Naive thymus-derived CD8-positive, alpha-beta T cell (primary cell): ENCODE measurements at places on chromosomes 7 and 10.

- DNase-seq: no peak
Measured at GRCh38 chr7:138924501-138925225, 56.5 kb downstream of the KIAA1549 start.

DNA sequence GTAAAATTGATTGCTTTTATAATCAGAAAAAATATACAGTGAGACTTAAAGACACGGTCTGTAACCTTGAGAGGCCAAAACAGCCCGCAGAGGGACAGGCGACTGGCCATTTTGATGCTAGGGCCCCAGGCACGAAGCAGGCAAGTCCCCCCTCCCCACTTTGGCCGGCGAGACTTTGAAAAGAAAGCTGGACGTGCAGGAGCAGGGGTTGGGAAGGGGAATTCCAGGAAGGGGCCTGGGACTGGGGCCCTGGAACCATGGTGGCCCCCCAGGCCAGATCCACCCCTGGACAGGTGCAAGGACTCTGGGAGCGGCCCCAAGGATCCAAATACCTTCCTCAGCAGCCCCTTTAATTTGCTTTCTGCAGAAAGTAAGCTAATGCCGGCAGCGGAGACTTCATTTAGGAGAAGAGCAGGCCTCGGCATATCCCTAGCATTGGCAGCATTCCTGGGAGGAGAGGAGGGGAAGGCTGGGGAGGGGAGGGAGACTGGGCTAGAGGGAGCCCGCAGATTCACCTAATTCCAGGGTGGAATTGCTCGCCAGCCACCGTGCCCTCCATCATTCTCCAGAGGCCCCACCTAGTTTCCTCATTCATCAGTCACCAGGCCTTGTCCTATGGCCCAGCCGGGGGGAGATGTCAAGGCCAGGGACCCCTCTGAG lies 24.9 kb upstream of the TNRC18 start:
- DNase-seq: no peak

- DNase-seq: no peak
Measured at GRCh38 chr7:124996778-124997177, 67.2 kb upstream of the POT1 start.

DNA sequence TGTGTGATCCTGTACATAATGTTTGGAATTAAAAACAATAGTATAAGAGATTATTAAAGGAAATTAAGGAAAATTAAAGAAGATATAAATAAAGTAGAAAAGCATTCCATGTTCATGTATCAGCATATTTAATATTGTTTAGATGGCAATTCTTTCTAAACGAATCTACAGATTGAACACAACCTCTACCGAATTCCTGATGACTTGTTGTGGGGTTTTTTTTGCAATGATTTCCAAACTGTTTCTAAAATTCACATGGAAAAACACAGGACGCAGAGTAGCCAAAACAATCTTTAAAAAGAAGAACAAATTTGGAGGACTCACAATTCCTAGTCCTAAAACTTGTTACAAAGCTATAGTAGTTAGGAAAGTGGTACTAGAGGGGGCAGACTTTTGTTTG lies 573.4 kb upstream of the IGFBP3 start:
- no peak for DNase-seq

DNA sequence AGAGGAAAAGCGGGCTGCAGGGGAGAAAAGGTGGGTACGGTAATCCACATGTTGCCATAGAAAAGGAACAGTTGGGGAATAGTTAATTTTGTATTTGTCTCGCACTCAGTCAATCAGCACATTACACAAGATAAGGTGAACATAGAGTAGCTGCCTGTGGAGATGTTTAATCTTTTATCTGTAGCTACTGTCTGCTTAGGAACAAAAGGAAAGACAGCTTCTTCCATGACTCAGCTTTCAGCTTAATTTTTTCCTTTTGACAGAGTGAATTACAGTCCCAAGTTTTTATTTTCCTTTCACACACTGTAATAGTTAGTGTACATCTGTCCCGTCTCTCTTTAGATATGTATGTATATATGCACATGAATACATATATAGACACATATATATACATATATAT lies 39.3 kb upstream of the PODXL start:
- no peak for DNase-seq

DNA sequence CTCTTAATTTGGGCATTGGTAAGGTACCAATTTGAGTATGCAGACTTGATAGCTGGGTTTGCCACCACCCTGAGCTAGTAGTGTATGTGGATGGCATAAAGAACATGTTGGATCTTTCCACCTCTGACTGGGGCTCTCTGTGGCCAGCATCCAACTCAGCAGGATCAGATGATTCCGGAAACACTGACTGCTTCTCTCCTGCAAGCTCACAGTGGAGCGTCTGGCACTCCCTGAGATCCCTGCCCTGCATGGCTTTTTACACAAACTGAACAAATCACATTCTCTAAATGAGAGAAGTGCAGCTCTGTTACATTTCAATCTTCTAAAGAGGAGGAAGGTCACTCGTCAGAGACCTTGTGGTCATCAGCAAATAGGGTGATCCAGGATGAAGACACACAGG lies 1057.5 kb downstream of the NRG3 start:
- no peak for DNase-seq

GRCh38 chr10:30062090-30062489 lies 2.7 kb upstream of the JCAD start:
- no peak for DNase-seq

- DNase-seq: no peak
Measured at GRCh38 chr10:74000892-74001669, 3.2 kb downstream of the VCL start.

DNA sequence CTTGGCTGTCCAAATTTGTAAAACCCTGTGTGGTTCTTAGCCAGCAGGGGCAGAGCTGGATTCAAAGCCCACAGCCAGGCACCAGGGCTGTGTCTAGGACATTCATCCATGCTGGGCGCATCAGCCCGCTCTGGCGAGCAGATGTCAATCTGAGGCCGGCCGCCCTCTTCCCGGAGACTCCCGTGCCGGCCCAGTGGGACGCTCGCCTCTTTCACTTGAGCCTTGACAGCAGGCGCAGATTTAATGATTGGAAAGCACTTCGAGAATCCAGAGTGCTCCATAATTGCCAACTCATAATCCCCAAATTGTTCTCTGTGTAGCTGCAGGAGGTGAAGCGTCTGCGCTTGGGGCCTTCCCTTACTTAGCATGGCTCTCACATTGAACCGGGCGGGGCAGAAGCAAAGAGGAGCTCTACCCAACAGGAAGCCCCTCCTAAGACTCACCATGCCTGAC lies 36.7 kb downstream of the SLIT1 start:
- no peak for DNase-seq

GRCh38 chr10:98217801-98218200 lies 50.2 kb downstream of the LOXL4 start:
- no peak for DNase-seq

DNA sequence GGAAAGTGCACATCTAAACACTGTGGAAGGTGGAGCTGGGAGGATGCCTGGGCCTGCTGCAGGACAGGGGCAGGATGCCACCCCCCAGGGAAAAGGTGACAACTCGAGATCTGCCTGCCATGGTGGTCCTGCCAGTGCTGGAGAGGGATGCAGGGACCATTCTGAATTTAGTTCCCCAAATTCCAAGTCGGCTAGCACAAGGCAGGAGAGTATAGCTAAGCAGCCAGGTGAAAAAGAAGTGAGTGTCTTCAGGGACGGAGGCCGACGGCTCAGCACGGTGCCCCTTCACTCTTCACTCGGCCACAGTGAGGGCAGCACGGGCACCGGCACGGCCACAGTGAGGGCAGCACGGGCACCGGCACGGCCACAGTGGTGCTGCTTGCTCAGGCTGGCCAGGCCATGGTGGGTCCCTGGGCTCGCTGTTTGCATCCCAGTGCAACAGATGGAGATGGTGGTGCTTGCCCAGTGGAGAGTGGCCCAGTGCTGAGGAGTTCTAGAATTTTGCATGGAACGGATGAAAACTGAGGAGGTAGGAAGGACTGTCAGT lies 161.3 kb upstream of the SHH start:
- no peak for DNase-seq
